ENCODE measurements at places on chromosomes 5 and 9.

DNA sequence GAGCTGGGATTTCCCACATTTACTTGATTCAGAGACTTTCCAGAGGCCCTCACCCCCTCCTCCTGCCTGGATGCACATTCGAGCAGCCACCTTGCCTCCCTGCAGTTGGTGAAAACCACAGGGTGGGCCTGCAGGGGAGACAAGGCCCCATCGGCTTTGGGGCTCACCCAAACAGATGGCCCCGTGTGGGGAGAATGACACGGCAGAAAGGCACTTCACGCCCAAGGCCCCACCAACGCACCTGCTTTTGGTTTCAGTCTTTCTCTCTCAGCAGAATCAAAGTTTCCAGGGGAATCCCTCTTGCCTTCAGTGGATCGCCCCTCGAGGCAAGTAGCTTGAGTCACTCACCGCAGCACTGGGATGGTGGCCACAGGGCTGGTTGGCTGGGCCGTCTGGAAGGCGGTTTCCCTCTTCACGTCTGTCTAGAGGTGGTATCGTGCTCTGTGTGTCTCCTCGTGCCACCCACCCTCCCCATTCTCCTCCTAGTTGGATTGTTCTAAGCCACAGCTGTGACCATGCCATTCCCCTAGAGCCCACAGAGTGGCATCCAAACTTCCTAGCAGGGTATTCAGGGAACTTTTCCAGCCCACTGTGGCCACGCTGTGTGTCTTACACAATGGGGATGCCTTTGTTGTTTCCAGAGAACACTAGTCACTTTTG is 31.8 kb downstream of the SEC61B start:
- peak; percentile 43 for DNase-seq

GRCh38 chr5:173712609-173713175 is 96.2 kb upstream of the BOD1 start:
- no peak for DNase-seq

- no peak for DNase-seq
Observed at GRCh38 chr5:126763371-126763770, 13.6 kb upstream of the LMNB1 start.

DNA sequence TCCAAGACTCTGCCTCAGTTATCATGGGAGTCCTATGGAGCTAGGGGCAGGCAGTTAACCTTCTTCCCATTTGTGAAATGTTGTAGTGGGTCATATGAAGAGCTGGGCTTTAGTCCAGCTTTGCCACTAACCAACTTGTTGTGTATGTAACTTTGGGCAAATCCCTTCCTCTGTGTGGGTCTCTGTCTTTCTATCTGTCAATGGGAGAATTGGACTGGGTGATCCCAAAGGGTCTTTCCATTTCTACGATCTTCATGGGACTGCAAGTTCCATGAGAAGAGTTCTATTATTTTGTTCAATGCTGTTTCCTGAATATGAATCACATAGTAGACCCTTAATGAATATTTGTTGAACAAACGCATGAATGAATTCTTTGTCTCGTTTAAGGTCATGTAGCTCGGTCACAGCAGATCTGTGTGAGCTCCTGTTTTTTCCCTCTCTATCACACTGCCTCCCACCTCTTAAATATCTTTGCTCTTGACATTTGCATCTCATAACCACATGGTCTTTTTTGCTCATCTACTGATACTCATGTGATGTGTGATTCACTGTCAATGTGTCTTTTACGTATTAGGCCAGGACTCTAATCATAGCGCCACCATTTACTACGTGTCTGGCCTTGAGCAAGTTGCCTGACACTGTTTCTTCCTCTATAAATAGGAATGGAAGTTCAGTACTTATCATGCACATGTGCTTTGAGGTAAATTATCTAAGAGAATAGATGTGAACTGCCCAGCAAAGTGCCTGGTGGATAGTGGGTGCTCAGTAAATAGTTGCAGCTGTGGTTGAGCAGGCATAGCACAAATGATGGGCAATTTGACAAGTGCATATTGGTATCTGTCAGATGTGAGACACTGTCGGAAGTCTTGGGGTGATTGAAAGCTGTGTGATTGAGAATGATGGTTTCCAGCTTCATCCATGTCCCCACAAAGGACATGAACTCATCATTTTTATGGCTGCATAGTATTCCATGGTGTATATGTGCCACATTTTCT is 37.4 kb downstream of the PTTG1 start:
- DNase-seq: no peak

DNA sequence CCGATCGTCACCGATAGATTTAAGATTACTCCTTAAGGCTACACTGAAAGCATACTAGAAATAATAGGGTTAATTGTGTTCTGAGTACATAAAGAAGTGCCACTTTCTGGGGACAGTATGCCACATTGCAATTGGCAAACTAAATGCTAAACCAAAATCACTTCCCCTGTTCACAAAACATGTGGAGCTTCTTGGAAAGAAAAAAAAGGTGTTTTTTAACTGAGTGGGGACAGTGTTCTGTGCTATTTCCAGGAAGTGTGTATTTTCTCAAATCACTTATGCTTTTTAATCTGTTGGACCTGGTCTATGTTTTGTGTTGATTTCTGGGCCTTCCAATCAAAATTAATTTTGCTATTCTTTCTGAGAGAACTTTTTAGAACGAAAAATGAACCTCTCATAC is 149.3 kb upstream of the MPDZ start:
- no peak for DNase-seq

- DNase-seq: no peak
Observed at GRCh38 chr9:133955821-133956411, 36.2 kb downstream of the VAV2 start.

DNA sequence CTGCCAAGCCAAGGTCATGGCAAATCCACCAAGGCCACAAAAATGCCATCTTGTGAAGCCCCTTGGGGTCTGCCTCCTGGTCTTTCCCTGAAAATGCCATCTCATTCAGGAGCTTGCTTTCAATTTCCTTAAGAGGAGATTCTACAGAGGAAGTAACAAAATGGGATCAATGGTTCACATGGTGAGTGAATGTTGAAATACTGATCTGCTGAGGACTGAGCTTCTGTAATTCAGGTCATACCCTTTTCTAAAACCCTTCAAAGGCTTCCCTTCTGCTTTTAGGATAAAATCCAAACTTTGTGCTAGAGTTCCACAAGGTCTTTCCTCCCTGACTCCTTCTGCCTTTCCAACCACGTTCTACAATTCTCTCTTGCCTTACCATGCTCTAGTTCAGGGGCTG is 24.7 kb upstream of the NR3C1 start:
- DNase-seq: no peak

GRCh38 chr5:143515829-143516228 is 112.3 kb upstream of the NR3C1 start:
- DNase-seq: no peak

GRCh38 chr5:177233206-177233605 is 70.3 kb downstream of the RAB24 start:
- no peak for DNase-seq

DNA sequence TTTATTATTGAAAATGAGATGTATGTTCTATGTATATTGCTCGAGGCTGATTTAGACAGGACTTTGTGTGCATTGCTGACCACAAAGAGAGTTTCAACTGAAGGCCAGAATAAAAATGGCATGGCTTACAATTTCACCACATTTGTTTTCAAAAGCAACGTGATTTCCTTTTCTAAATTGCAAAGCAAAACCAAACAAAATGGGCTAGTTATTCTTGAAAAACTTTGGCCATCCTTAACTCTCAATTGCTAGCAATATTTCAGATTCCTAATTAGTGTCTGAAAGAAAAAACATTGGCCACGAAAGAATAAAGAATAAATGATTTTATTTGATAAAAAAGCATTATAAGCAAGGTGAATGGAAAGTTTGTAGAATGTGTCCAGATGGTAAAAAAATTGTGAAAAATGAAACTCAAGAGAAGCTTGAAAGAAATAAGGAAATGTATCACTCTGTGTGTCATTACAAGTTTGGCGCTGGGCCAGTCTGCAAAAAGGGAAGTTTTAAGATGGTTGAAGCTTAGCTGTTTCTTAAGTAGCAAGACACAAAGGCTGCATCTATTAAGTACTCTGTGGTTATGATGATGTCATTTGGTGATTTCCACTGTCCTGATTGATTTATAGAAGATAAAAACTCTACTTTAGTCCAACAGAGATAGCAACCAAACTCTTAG is 89.2 kb upstream of the PRLR start:
- DNase-seq: peak; percentile 4

DNA sequence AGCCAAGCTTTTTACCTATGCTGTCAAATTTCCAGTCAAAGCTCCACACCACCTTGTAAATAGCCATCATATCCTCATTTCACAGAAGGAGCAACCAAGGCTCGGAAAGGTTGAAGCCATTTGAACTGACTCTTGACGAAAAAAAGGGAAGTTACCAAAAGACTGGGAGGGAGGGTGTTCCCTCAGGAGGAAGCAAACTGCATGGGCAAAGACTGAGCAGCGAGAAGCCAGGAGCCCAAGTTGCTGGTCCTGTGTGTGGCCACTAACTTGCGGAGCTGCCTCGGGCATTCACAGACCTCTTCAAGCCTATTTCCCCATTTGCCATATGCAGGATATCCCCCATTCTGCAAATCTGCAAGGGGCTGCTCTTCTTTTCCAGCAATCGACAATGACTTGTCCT is 37.4 kb downstream of the TTLL11 start:
- no peak for DNase-seq

DNA sequence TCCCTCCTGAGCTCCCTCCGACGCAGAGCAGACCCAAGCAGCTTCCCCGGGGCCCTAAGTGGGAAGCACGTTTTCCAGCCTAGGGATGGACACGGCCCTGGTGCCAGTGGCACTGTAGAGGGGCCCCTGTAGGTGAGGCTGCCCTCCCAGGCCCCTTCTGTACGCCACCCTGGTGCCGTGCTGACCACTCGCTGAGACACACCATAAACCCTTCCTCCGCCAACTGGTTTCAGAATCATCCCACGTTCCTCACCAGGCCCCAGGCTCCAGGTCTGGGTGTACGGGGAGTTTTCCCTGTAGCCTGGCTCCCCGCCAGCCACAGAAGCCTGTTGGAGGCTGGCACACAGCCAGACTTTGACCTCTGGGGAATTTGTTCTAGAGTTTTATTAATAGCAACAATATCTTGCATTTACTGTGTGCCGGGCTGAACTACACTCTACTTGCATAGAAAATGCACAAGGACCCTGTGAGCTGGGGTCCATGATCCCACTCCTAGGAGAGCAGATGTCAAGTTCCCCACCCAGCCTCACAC is 18.2 kb upstream of the WDR38 start:
- no peak for DNase-seq

DNA sequence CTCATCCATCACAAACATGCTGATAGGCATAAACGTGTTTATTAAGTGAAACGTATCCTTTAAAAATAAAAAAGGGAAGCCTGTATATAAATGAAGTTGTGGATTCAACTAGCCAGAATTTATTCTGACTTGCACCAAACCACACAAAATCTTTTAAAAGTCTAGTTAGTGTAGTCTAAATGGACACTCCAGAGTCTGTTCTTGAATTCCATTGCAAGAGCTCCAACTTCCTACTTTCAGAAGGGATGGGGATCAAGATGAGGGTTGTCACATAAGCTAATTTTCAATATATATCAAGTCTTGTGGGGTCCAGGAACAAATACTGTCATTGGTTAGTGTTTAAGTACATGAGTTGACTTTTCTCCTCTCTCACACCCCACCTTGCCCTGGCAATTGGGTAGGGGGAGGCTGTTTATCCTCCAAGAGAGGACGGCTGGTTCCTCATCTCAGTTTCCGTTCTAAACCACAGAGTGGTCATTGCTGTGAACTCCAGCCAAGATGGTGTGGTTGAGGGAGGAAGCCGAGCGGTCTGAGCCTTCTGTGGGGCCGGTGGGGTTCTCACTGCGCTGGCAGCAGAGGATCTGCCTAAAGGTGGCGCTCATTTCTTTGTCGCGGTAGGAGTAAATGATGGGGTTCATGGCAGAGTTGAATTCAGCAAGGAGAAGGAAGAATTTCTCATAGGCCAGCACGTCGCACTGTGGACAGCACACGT is 163.2 kb downstream of the LPAR1 start:
- DNase-seq: no peak

- DNase-seq: no peak
Observed at GRCh38 chr5:144166696-144167095, 3.8 kb downstream of the YIPF5 start.

DNA sequence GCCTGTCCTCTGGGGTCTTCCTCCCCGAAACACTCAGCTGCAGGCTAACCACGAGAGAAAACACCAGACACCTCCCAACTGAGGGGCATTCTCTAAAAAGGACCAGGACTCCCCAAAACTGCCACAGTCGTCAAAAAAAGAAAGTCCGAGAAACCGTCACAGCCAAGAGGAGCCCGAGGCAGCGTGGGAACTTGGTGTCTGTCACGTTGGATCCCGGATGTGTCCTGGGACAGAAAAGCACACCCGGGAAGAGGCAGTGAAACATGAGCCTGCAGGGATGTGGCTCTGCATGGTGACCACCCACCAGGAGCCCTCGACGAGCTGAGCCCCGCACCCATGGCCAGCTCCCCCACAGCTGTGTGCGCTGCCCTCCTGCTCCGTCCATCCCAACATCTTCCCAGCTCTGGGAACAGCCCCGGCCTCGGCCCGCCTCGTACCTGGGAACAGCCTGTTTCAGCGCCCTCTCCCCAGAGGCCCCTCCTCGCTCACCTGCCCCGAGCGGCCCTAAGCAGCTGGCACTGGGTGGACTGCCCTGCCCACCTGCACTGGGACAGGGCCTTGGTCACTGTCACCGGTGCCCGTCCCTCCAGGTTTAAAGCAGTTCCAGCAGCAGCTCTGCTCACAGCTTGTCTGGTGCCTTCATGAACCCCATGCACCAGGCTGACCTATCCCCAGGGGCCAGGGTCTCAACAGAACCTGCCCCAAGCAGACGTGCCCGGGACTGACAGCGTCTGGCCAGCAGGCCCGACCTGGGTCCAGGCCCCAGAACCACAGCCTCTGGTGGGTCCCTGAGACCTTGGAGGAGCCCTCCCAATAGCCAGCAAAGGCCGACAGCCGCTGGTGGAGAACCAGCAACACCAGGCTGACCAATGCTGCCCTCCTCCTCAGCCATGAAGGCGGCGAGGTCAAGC is 10.9 kb downstream of the SLC12A7 start:
- no peak for DNase-seq

DNA sequence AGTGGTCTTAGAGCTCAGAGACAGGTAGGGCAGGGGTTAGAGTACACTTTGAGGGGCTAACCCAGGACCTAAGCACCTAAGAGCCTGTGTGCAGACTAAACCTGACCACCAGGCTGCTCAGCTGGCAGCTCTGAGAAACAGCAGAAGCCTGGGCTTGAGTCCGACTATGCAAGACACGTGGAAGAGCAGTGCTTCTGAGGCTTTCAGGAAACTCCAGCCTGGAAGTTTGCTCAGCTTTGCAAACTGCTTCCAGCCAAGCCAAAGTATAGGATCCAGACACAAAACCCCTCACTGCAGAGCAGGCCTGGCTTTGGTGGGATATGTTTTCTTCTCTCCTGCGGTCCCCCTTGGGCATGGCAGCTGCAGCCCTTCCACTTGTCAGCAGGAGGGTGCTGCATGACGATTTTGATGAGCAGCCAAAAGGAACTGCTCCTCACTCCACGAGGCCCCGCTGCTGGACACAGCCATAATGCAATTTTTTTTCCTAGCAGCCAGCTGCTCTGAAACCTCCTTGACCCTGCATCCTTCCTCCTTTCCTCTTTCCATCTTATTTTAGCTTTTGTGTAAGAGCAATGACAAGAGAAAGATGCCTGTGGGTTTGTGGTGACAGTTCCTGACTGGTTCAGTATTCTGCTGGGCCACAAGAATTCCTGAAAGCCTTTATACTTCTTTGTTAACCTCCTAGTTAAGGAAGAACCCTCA is 123.1 kb downstream of the LIFR start:
- DNase-seq: no peak

GRCh38 chr5:64299805-64300204 is 134.2 kb downstream of the RNF180 start:
- no peak for DNase-seq

All from CD4-positive, alpha-beta T cell treated with Interleukin-2 at 100 ng/mL for 4 hours (primary cell).